Smooth muscle cell of bladder (primary cell): ENCODE measurements at places on chromosomes 1 and 21. TPM values are rescaled to one million over a fixed set of nuclear protein-coding genes. Genes with fewer than 3 reads are reported as not detected.

Gene VANGL2
- not detected in 2 replicates for total RNA-seq

Gene IVL
- not detected in 2 replicates for total RNA-seq

Gene ISG20L2
- total RNA-seq: 5.5 and 7.5 TPM in 2 replicates

Gene CENPL
- total RNA-seq: 6.1 and 8.7 TPM in 2 replicates

Gene LRRC53
- not detected in 2 replicates for total RNA-seq

Gene GUCA2B
- not detected in 2 replicates for total RNA-seq

Gene GSTM5
- total RNA-seq: 8.5 and 13.3 TPM in 2 replicates

Gene CTNNBIP1
- 27.2 and 31.2 TPM in 2 replicates for total RNA-seq

Gene CASQ1
- total RNA-seq: not detected in 2 replicates

Gene TMEM81
- 1.1 and 2.5 TPM in 2 replicates for total RNA-seq

Gene FCER1G
- not detected in 2 replicates for total RNA-seq

Gene RXFP4
- not detected in 2 replicates for total RNA-seq

Gene C1orf87
- total RNA-seq: under 0.01 TPM in 1 of 2 replicates, not detected in the other

Gene GIPC2
- total RNA-seq: 0.09 and 0.14 TPM in 2 replicates

Gene ANGPTL3
- not detected in 2 replicates for total RNA-seq

Gene JAM2
- 2.6 and 6.9 TPM in 2 replicates for total RNA-seq

Gene KRTAP19-1
- total RNA-seq: not detected in 2 replicates
